ENCODE measurements at places on chromosomes 1 and 21.

GRCh38 chr1:29638281-29638680 lies 402.0 kb downstream of the PTPRU start:
- DNase-seq, result no peak

DNA sequence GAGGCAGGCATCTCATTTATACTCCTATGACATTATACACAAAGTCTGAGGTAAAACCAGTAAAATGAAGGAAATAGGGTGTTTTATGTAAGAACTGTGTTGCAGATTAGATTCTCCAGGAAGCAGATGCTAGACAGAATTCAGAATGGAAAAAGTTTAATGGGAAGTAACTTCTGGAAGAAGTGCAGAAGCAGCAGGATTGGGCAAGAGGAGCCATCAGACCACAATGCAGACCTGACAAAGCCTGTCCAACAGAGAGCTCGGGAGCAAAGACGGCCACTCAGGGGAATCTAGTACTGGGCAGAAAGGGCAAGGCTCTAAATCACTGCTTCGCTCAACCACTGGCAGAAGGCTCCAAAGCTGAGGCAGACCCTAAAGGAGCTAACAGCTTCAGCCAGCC lies 33.7 kb downstream of the FBXO42 start:
- no peak for DNase-seq

DNA sequence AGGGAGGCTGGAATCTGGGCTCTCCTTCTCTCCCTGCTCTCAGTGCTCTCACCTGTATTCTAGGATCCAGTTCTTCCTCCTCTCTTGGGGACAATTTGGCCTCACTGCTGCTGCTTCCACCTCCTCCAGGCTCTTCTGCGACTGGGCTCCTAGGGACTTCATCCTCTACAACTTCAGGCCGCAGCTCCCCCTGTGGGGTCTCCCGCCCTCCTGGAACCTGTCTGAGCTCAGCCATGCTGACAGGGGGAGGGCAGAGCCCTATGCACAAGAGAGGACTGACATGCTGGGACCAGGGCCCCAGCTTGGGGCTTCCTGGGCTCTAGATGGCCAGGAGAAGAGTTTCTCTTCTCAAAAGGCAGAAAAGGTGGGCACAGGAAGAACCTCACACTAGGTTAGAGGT lies 1.0 kb downstream of the SH3BP5L start:
- DNase-seq, result no peak

DNA sequence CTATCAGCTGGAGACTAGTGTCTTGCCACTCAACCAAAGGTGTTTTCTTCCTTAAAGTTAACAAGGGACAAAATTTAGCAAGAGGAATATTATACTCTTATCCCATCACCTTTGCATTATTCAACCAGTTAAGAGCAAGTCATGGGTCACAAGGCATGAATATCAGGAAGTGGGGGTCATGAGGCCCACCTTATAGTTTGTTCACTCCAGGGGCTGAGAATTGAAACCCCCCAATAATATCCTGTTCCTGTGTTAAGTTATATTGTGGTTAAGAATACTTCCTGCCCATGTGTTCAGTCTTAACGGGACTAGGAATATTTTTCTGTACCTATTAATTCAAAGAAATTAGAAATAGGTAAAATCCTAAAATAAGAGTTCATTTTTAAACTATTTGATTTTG lies 239.7 kb downstream of the S1PR1 start:
- no peak for DNase-seq

DNA sequence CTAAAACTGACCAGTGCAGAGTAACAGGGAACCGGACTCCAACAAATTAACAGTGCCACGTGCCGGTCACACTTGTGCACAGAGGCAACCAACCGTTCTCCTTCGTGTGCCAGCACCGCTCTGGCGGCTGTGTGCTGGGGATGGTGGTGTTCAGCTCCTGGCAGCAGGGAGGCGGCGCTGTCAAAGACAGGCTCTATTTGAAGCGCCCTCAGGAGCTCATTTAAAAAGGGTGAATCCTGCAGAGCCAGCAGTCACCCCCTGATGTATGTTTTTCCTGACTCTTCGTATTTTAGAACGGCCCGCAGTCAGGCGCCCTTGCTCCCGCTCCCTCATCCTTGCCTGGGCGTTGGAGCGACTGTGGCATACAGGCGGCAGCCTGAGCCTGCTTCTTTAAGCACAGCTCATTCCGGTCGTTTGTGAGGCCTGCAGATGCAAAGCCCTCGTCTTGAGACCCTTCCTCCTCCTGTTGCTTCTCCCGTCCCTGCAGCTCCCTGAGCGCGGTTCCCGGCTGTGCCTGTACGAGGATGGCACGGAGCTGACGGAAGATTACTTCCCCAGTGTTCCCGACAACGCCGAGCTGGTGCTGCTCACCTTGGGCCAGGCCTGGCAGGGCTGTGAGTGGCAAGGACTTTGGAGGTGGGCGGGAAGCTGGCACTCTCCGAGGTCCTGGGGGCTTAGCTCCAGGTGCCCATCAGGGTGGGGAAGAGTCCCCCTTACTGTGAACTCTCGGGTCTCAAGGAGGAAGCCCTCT lies 1.1 kb downstream of the DFFB start:
- DNase-seq, result no peak

DNA sequence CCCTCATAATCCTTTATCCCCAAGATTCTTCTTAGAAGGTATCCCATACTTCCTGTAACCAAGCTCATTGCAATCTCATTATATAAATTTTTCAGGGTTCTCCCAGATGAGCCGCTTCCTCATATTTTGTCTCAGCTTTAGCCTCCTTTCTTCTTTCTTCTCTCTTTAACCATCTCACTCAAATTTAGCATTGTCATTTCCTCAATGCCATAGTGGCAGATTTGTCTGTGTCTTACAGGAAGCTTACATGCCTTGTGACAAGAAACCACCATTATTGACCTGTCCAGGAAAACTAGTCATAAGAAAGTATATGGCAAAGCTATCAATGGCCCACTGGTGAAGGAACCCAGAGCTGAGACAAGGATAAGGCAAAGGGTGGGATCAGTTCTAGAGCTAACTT lies 6.0 kb upstream of the FCRL2 start:
- no peak for DNase-seq

GRCh38 chr1:52825868-52826267 lies 16.7 kb upstream of the ZYG11A start:
- DNase-seq, result no peak
